ENCODE measurements at places on chromosomes 5 and 9. TPM values are rescaled to one million over a fixed set of nuclear protein-coding genes. Genes with fewer than 3 reads are reported as not detected.

The CDH9 gene
- polyA plus RNA-seq = not detected

The SUSD3 gene
- 48.8 TPM for polyA plus RNA-seq

The GABRB2 gene
- 0.25 TPM for polyA plus RNA-seq

The PFN3 gene
- polyA plus RNA-seq = not detected
